SW 1271 (cell line): ENCODE measurements at places on chromosomes 2 and 18.

DNA sequence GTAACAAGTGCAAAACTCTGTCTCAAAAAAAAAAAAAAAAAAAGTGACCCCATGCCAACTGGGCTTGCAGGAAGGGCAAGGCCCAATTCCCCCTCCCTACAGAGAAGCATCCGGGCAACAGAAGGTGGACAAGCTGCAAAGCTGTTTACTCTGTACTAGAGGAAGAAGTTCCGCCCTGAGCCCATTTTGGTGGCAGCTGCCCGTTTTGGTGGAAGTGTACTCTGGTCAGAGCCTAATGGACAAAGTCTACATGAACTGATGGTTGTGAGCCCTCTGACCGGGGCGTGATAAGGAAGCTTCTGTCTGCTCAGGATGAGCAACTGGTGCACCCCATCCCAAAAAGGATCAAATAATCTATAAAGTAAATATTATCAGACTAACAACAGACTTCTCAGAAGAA lies 65.0 kb downstream of the TRAPPC8 start:
- DNase-seq = no peak

GRCh38 chr2:26720322-26721114 lies 28.0 kb downstream of the KCNK3 start:
- DNase-seq = no peak

DNA sequence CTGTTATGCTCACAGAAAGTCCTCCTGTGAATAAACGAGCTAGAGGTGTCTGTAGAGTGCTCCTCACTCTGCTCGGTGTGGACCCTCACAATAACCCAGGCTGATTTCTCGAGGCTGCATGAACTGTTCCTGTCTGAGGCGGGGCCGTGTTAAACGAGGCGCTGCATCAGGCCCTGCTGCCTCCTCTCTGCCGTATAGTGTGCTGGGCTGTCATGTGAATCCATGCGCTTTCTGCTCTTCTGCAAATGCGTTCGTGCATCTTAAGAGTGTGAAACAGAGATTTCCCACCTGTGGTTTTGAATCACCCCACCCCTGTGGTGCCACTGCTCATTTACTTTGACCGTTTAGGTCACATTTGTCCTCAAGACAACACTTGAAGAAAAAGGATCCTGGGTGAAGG lies 26.2 kb downstream of the TRAF3IP1 start:
- no peak for DNase-seq

DNA sequence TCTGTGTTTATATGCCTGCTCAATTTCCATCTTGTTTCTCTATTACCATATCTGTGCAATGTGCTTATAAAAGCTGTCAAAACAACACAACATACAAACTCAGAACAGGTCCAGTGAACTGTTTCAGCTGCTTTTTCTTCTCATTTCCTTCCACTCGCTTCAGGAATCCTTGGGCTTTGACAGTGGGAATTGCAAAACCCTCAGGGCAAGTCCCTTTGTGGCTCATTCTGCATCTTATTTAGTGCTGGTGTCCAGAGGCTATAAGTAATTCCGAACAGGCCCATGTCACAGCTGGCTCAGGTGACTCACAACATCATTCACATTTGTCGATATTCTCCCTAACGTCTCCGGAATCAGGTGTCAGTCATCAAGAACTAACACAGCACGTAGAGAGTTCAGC lies 309.9 kb upstream of the ZNF521 start:
- no peak for DNase-seq

DNA sequence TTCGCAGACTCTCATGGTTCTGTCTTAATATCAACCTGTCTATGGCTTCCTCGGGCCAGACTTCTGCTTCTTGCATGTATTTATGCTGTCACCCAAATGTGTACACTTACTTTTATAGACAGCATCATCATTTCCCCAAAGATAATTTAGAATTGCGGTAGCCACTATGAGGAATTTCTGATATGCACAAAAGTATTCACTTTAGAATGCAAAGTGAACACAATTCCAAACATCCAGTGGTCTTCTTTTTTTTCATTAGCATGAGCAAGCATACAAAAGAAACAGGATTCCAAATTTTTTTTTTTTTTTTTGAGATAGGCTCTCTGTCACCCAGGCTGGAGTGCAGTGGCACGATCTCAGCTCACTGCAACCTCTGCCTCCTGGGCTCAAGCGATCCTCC lies 21.0 kb upstream of the MCFD2 start:
- DNase-seq = no peak

DNA sequence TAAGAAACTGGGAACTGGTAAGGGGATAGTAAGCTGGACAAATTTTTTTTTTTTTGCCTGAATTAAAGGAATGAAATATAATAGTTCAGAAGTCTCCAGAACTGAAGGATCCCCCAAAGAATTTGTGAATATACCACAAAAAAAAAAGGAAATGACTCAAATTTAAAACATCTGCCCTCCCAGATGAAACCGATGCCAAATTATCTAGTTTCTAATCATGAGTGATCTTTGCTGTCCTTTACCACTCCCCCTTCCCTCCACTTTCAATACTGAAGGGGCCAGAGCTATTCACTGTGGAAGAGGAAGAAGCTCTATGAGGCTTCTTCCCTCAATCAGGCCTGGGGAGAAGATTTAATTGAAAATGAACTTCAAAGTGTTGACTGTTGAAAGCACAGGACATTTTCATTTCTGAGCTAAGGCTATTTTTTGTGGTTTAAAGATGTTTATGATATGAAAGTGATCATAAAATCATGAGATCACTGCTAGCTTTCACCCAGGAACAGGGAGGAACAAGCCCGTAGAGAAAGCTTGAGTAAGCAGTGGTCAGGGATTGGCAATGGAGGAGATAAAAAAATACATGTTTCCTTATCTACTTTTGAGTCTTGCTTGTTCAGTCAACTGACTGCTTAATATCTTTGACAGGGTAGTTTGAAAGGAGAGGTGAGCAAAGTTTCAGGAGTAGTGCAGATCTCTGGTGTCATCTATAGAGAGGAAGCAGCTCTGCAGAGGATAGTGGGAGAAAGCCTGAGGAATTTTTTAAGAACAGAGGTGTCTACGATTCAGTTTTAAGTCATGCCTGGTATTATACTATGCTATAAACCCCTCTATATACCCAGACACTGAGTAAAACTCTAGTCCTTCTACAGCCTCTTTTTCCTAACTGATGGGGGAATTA lies 409.5 kb upstream of the FIGN start:
- no peak for DNase-seq

- no peak for DNase-seq
Measured at GRCh38 chr18:41765460-41765859, 189.6 kb upstream of the PIK3C3 start.

DNA sequence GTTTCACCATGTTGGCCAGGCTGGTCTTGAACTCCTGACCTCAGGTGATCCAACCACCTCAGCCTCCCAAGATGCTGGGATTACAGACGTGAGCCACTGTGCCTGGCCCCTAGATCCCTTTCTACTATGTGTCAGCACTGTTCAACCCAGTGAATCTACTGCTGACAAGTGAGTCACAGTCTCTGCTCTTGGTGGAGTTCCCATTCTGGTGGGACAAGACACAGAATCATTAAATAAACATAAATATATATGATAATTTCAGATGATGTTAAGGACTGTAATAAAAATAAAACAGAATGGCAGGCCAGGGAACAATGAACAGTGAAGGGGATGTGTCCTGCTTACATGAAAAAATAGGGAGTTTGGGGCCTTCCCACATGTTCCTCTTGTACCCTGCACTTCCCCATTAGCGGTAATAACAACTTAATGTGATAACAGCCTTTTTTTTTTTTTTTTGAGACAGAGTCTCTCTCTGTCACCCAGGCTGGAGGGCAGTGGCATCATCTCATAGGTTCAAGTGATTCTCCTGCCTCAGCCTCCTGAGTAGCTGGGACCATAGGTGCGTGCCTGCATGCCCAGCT lies 112.2 kb downstream of the CPO start:
- DNase-seq = no peak

GRCh38 chr18:58779529-58779928 lies 85.1 kb upstream of the ZNF532 start:
- DNase-seq = no peak

GRCh38 chr18:22971038-22971437 lies 37.9 kb downstream of the RBBP8 start:
- DNase-seq = no peak

DNA sequence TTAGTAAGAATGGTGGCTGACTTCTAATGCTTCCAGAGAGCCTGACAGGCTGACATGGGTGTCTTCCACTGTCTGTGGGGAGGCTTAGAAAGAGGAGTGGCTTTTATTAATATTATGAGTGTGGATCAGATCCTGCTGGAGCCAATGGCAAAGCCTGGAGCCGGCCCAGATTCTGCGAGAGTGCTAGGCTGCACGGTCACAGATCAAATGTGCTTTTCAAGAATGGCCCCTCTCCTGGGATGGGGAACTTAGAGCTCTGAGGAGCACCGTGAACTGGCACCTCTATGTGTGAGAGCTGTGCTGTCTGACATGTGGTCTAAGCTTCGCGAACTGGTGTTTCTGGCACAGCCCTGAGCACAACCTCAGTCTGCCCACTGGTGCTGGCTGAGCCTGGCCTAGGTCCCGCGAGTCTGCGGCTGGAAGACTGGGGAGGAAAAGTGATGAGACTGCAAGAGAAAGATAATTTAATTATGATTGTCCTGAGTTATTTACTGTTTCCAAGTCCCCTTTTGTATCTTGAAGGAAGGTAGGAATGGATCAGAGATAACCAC lies 70.4 kb downstream of the ASAP2 start:
- DNase-seq = no peak

- DNase-seq = no peak
Measured at GRCh38 chr18:10689236-10690034, 163.6 kb downstream of the NAPG start.

- DNase-seq = no peak
Measured at GRCh38 chr2:109677835-109678580, 63.8 kb downstream of the SOWAHC start.

GRCh38 chr2:148887350-148888002 lies 12.4 kb downstream of the KIF5C start:
- DNase-seq = no peak

- DNase-seq = no peak
Measured at GRCh38 chr2:241850544-241851324, 8.0 kb downstream of the PDCD1 start.

DNA sequence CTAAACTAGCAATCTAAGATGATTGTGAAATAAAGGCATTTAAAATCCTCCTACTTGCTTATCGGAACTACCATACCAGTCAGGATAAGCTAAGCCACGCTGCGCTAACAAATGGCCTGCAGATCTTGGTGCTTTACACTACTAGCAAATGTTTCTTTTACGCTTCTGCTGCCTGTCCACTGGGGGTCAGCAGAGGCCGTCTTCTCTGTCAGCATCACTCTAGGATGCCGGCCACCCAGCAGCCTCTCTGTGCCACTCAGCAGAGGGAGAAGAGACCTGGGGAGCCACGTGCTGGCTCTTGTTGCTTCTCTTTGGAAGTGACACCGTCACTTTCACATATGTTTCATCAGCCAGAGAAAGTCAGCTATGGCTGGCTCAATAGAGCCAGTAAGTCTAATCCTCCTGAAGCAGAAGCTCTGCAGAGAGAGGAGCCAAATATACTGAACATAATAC lies 36.6 kb downstream of the COPS8 start:
- no peak for DNase-seq

- no peak for DNase-seq
Measured at GRCh38 chr2:156319811-156320485, 12.6 kb downstream of the NR4A2 start.

DNA sequence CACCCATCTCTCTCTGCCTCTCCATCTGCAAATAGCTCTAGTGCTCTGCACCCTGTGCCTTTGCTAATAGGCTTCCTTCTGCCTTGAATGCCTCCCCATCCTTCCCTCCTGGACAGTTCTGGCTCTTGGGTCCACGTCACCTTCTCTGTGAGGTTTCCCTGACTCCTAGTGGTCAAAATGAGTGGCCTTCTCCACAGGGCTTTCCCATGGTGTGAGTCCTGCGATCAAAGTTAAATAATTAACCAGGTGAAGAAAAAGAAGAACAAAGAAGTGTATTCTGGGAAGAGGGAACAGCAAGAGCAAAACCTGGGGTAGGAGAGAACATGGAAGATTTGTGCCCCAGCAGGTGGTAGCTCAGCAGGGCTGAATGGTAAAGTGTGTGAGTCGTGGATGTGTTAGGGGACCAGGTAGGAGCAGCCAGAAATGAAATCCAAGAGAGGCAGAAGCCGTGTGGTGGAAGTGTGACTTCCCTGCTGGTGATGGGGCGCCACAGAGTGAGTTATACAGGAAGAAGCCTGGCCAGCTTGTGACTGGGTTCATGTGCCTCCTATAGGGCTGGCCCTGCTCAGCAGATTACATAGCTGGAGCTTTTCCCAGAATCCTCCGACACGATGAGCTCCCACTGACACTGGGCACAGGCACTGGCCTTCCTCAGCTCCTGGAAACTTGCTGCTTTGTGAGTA lies 93.8 kb upstream of the LDAH start:
- DNase-seq = no peak

GRCh38 chr2:65831509-65831908 lies 399.1 kb upstream of the SPRED2 start:
- DNase-seq = no peak

DNA sequence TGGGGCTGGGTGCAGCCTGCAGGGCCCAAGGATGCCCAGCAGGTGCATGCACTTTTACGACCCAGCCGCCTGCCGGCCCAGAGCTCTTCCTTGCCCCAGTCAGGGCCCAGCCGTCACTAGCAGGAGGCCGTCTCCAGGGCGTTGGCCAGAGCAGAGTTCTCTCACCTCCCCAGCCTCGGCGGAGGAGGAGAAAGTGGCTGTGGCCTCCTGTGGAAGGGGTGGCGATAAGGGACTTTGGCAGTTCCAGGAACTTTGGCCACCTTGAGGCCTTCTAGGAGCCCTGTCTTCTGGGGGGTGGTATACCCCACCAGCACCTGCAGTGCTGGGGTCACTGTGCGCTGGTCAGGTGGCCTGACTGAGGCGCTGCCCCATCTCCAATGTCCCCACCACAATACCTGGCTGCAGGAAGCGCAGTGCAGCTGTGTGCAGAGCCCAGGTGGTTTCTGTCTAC lies 22.0 kb downstream of the NPPC start:
- DNase-seq = no peak

GRCh38 chr18:50372743-50373142 lies 2.1 kb upstream of the SKA1 start:
- no peak for DNase-seq

- no peak for DNase-seq
Measured at GRCh38 chr2:28822036-28822435, 11.4 kb downstream of the SPDYA start.

- DNase-seq = no peak
Measured at GRCh38 chr2:241801611-241802420, 7.2 kb upstream of the NEU4 start.

GRCh38 chr2:191580581-191580980 lies 97.4 kb upstream of the NABP1 start:
- no peak for DNase-seq

- DNase-seq = no peak
Measured at GRCh38 chr2:48558456-48558855, 28.5 kb downstream of the STON1 start.

DNA sequence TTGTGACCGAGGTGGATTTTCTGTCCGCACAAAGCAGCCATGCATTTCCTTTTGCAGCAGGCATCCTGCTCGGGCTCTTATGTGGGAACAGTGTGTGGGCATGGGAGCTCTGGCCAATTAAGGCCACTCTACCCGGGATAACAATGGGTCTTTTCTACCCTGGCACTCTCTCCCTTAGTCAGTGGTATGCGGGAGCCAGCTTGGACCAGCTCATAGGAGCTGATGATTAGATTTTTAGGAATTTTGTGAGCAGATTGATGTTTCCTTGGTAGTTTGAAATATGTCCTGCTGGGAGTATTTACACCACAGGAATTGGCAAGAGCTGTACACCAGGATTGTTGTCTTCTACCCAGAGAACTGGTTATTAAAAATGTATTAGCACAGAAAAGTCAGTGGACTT lies 89.3 kb downstream of the SPP2 start:
- no peak for DNase-seq

GRCh38 chr2:68594674-68595492 lies 48.5 kb upstream of the PROKR1 start:
- DNase-seq = peak; percentile 35

GRCh38 chr2:61926531-61927477 lies 21.3 kb downstream of the COMMD1 start:
- DNase-seq = no peak
